NCI-H2081 treated with DMSO at 0.1 percent for 48 hours (cell line): ENCODE measurements at places on chromosomes 5 and 9.
A peak's percentile ranks its signal among the peaks of the same experiment; 100 is the strongest.

GRCh38 chr9:127884976-127885490 lies 7.6 kb upstream of the AK1 start:
- DNase-seq: no peak

DNA sequence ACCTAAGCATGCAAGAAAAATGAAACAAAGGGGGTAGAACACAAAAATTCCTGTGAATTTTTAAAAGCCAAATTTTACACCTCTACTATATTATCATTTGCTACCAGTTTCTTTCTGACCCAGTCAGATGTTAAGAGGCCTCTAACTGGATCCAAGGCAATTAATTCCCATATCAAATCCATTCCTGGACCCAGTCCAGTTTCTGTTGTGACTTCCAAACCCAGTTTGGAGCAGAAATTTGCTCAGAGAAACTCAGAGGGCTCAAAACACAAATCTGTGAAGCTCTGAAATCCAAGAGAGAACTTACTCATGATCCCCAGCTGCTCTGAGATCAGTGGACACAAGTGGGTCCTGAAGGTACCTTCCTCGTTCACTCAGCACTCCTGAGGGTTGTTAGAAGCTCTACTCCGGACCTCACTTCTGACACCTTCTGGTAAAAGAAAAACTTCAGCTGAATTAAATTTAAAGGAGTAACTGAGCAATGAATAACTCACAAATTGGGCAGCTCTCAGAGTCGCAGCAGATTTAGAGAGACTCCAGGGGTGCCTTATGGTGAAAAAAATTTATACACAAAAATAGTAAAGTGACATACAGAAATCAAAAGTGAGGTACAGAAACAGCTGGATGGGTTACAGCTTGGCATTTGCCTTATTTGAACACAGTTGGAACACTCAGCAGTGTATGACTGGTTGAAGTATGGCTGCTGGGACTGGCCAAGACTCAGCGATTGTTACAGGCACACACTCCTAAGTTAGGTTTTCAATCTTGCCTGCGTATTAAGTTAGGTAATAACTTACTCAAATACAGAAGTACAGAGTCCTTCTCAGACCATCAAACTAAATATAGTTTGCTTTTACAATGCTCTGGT lies 32.4 kb downstream of the INSL4 start:
- DNase-seq: no peak

DNA sequence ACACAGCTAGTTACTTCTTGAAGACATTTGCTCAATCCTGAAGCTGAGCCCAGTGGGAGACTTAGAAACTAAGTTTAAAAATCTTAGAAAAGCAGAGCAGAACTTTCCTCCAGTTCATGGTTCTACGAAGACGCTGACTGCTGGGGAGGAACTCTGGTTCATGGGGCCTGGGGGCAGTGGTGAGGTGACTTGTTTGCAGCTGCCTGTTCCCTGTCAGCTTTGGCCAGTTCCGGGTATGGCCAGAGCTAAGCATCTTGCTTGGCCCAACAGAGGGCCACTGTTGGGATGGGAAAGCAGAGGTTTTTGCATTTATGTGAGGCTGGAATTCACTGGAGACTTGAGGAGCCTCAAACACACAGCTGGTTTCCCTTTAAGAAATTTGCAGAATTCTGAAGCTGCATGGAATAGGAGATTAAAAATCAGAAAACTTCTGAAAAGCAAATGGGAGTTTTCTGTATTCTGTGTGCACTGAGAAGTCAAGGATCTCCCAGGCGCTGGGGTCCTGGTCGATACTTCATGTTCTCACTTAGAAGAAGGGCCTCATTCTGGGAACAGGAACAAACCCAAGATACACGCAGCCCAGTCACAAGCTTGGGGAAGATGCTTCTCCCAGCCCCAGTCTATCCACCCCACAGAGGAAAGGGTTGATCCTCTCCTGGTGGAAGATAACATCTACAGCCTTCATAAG lies 10.6 kb upstream of the HMHB1 start:
- DNase-seq: no peak

GRCh38 chr5:141534492-141535213 lies 45.8 kb downstream of the PCDHGC5 start:
- DNase-seq: no peak

- no peak for DNase-seq
Observed at GRCh38 chr9:73202980-73203379, 51.3 kb downstream of the ANXA1 start.

GRCh38 chr5:23482642-23483041 lies 24.8 kb upstream of the PRDM9 start:
- no peak for DNase-seq

GRCh38 chr9:106441283-106441682 lies 421.7 kb upstream of the ZNF462 start:
- no peak for DNase-seq

DNA sequence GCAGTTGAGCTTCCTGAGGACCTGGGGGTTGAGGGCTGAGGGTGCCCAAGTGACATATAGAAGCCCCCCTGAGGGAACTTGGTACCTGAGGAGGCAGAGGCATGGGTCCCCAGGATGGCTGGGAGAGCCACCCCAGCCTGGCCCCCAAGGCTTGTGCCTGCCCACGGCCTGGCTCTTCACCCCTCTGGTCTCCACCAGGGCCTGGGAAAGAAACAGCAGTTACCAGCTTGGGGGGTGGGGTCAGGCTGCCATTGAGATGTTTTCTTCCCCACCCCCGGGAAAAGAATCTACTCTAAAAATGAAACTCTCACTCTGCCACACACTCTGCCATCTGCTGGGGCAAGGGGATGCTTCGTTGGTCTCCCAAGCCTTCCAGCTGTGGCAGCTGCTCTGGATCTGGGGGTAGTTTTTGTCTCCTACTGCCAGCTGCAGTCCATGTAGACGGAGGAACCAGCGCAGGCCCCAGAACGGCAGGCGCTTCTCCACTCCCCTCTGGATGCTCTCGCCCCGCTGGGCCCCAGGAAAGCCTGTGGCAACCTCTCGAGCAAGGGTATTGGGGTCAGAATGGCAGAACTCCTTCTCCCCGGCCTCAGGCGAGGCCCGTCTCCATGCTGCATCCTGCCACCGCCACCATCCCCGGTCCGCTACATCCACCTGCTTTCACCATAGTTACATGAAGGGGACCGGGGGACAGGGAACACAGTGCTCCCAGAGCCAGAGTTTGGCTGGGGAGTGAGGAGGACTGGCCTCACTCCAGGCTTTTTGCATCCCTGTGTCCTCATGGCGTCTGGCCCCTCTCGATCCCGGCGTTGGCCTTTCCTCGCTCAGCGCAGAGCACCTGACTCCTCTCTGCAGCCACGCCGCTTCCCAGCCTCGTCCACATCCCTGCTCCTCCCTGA lies 123.5 kb downstream of the DAB2IP start:
- no peak for DNase-seq

GRCh38 chr9:132235894-132236661 lies 74.2 kb downstream of the NTNG2 start:
- DNase-seq: peak; percentile 49

DNA sequence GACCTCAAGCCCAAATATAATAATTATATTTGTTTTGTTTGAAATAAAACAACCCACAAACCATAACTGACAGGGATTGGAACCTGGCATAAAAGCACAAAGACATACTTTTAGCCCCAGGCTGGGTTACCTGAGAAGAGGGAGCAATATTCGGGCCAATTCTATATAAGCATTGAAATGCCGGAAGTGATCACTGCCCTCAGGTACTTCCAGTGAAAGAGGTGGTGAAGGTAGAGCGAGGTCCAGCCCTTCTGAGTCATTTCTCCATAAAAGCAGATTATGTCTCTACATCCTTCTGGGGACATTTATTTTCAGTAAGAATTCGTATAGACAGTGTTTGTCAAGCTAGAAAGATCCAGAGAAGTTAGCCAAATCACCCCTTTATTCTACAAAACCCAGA lies 59.6 kb downstream of the GCNT4 start:
- no peak for DNase-seq

DNA sequence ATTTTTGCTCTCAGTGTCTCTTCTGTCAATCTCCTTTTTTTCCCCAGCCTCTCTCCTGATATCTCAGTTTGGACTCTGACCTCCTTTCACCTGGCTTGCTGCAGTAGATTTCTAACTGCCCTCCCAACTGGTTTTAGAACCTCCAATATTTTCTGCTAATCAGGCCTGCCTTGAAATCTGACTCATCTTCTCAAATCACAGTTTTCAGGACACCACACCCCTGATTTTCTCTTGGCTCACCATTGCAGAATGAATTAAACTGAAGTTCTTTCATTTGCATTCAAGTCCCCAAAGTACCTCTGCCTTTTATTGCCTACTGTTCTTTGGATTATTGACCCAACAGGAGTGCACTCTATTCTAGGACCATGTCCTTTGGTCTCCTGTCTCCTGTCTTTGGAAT lies 310.4 kb upstream of the TRPC7 start:
- no peak for DNase-seq

- no peak for DNase-seq
Observed at GRCh38 chr9:127771570-127772189, 6.8 kb downstream of the SH2D3C start.

GRCh38 chr9:133104718-133105460 lies 16.2 kb downstream of the RALGDS start:
- no peak for DNase-seq

DNA sequence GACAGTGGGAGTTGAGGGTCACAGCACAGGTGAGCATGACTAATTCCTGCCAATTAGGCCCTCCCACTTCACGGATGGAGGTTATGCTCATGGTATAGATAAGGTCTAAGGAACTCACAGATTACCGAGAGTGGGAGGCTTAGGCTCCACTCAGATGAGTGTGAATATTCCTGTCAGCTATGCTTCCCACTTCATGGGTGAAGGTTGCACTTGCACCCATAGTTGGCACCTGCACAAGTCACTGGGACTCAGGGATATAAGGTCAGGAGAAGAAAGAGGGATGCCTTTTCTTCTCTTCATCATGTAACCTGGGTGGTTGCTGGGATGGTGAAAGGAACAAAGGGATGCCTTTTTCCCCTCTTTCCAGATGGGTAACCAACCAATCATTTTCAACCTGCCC lies 264.9 kb upstream of the TNC start:
- DNase-seq: no peak

- DNase-seq: no peak
Observed at GRCh38 chr9:34383904-34384303, 7.2 kb upstream of the MYORG start.

DNA sequence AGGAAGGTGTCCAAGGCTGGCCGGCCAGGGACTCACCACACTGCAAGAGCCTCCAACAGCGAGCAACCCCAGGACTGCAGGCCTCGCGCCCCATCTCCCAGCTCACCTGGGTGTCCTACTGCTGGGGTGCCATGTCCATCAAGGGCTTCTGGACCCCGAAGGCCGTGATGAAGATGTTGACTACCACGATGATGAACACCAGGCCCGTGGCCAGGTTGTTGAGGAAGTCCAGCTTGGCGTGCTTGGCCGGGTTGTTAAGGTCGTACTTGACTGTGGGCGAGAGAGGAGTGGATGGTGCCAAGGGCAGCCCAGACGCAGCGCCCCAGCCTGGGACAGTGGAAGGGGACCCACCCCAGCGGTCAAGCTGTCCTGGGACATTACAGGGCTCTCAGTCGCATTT lies 9.3 kb downstream of the NINJ1 start:
- no peak for DNase-seq

- DNase-seq: no peak
Observed at GRCh38 chr9:93118863-93119702, 15.0 kb downstream of the NINJ1 start.

GRCh38 chr9:118761016-118761790 lies 608.0 kb downstream of the BRINP1 start:
- no peak for DNase-seq

DNA sequence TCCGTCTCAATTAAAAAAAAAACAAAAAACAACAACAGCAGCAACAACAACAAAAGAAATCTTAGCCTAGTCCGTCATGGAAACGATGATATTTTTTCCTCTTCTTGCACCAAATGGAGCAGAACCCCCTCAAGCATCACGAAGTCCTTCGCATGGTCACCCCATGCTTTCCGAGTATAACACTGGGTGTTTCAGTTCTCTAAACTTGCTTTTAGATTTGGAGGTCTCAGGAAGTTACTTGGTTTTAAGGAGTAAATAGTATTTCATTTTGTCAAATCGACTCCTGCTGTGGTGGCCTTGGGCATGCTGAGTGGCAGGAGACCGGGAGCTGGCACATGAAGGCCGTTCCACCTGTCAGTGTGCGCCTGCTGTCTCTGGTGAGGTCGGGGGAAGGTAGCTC lies 118.5 kb upstream of the CACNA1B start:
- DNase-seq: no peak

- DNase-seq: peak; percentile 37
Observed at GRCh38 chr9:87395804-87396479, 101.7 kb upstream of the DAPK1 start.

GRCh38 chr9:85715587-85715986 lies 26.2 kb downstream of the AGTPBP1 start:
- DNase-seq: no peak

GRCh38 chr9:125561509-125562148 lies 145.4 kb downstream of the MAPKAP1 start:
- no peak for DNase-seq

- no peak for DNase-seq
Observed at GRCh38 chr9:16410601-16411280, 459.7 kb downstream of the BNC2 start.
